ENCODE measurements at places on chromosomes 2 and 18. TPM values are rescaled to one million over a fixed set of nuclear protein-coding genes. Genes with fewer than 3 reads are reported as not detected.

ASPRV1 gene
- 0.11 TPM for total RNA-seq

DNA sequence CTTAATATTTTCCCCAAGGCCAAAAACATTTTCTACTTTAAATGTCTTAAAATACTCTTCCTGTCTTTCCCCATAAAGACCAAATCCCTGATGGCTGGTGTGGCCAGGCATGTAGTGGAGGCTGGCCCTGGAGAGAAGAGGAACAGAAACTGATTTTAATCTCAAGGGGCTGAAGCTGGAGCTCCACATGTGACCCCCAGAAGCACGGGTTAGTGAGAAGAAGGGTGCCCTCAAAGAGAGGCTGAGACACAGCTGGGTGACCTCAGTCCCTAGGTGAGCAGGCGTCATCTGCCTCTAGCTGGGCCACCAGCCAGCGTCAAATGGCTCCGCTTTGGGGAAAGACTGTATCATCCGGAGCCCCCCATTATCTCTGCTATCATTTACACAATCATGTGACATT lies 19.3 kb upstream of the TMEM18 start:
- DNase-seq, result no peak

- DNase-seq, result no peak
Observed at GRCh38 chr2:233195027-233195426, 56.4 kb upstream of the ATG16L1 start.

DNA sequence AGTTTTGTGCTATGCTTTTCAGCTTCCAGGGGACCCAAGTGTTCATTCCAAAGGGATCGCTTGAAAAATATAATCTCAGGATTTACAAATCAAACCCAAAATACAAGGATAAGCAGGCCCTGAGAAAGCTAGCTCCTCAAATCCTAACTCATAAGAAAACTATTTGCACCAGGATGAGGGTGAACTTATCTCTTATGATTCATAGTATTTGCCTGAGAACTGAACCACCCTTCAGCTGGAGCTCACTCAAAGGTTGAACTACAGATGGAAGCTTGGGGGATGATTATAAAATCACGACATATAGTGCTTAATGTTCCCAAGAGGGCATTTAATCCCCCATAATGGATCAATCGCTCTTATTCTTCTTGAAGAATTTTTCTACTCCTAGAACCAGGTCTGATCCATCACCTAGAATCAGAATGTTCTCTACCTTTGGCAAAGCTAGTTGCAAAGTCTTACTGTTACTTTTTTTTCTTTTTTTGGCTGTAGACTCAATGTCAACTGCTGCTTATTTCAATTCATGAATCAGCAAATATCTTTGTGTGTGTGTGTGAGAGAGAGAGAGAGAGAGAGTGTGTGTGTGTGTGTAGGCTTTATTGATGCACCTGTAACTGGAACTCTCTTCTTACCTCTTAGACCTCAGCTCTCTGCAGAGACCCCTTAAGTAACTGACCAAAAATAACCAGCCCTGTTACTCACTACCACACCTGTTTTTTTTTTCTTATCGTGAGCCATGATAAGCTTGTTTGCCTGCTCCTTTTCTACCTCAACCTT lies 44.8 kb downstream of the ARL4C start:
- no peak for DNase-seq

DNA sequence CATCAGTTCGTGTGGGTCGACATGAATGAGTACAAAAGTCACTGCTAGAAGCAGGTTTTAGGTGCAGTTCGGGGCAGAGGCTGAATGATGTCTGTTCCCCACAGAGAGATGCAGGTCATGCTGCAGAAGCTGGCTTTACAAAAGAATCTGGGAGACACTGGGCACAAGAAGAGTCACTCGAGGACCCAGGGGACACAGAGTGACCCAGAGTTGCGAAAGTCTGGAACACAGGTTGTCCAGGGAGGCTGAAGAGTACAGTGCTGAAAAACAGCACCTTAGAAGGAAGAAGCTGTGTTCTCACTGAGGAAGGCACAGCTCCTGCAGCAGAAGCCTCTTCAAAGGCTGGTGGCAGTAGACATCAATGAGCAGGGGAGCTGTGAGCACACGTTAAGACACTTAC lies 14.8 kb downstream of the CACNB4 start:
- DNase-seq, result no peak

- DNase-seq, result no peak
Observed at GRCh38 chr2:88452980-88453582, 588 bp upstream of the FOXI3 start.

GRCh38 chr2:42858140-42859005 lies 66.0 kb upstream of the HAAO start:
- DNase-seq, result no peak

DNA sequence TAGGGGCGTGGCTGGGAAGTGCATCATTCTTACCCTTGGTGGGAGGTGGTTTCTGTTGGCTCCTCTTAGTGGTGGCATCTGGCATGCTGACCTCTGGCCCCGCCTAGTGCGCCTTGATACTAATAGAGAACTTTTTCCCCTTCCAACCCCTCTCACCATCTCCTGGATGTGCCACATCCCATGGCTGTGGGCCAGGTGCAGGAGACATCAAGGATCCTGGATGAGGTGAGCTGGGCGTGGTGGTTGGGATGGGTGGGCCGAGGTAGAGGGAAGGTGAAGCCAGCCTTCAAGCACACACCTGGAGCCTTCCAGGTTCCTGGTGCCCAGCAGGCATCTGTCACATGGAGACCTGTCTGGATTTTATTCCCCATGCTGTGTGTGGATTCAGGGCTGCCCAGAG lies 149.2 kb downstream of the DYSF start:
- no peak for DNase-seq

IL37 gene
- total RNA-seq, result not detected

EIF2AK3 gene
- 20.8 TPM for total RNA-seq

- no peak for DNase-seq
Observed at GRCh38 chr18:31610286-31611205, 18.9 kb downstream of the TTR start.

DNA sequence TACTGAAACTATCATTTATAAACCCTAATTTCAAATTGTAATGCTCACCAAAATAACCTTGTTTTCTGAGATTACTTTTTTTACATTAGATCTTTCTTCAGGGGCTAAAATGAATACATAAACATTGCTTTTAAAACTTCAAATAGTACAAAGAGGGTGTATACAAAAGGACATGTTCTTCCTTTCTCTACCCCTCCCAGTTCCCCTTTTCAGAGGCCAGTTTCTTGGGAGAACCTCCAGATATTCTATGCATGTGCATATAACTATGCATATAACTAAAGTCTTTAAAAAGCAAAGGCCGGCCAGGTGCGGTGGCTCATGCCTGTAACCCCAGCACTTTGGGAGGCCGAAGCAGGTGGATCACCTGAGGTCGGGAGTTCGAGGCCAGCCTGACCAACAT lies 10.6 kb upstream of the FAM117B start:
- DNase-seq, result no peak

GRCh38 chr2:85846411-85846810 lies 42.4 kb downstream of the ST3GAL5 start:
- DNase-seq, result no peak

DNA sequence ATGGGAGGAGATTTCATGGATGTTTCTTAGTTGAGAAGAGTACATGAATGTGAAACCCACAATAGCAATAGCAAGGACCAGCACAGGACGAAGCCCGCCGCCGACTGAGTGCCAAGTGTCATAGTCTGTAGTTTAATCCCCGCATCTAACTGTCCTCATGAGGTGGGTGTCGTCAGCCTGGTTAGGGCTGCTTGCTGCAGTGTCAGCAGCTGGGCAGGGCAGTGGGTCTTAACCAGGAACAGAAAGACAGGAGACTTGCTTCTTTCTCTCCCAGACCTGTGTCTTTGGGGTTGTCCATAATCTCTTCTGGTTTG lies 146.6 kb downstream of the VAPA start:
- no peak for DNase-seq

GRCh38 chr18:58787536-58788149 lies 77.0 kb upstream of the ZNF532 start:
- no peak for DNase-seq

DNA sequence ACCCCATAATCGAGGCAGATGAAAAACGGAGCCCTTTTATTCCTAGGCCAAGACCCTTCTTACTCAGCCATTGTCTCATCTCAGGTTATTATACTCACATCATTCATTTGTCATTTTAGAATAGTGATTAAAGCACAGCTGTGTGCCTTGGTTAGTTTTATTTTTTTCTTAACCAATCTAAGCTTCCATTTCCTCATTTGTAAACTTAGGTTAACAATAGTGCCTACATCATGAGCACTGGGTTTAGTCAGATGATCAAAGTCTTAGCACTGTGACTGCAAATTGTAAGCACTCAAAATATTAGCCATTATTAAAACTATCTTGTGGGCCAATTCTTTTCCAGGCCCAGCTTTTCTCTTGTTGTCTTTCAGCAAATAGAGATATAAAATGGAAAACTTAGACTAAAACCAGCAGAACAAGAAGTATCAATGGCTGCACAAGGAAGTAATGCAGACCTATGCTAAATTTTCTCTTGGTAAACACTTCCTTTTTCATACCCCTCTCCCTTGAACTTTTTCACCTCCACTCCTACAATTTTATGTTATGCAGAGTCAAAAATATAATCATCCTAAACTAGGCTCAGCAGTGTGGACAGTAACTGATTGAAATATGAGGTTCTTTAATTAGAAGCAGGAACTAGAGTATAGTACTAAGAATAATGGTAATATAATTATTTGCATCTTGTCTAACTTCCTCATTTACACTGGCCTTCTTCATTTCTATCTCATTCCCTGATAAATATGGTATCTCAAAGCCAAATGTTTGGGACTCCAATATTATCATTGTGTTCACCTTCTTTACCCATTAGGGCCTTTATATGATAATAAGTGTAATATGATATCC lies 21.5 kb upstream of the GALNT3 start:
- no peak for DNase-seq

DNA sequence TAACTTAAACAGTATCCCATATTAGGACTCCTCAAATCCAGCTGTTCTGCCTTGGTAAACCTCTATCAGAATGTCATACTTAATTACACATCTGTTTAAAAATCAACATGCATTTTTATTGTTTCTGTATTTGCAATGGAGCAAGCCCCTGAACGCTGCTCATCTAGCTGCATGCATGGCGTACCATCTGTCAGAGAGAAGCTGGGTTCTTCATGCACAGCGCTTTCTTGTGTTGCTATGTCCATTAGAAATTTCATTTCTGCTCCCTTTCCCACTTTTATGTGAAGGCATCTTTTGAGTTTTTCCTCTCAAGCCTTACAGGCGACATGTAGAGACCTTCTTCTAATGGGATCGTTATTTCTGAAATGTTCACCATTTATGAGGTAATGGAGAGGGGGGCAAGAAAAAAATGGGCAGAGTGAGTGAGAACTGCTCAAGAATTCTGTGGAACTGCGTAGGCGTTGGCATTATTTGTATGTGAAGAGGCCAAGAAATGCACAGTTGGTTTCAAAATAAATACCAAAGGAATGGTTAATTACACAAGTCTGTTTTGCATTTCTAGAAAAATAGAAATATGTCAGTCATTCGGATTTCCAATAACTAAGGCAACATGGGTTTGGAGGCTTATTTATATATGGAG lies 31.6 kb downstream of the INSIG2 start:
- DNase-seq, result no peak

EPAS1 gene
- 69.8 TPM for total RNA-seq

GRCh38 chr2:21181957-21182356 lies 58.2 kb downstream of the TDRD15 start:
- no peak for DNase-seq

GRCh38 chr18:55275039-55275901 lies 312.7 kb downstream of the TCF4 start:
- no peak for DNase-seq

GRCh38 chr2:175817221-175817620 lies 184.8 kb downstream of the LNPK start:
- no peak for DNase-seq

EFR3B gene
- 0.28 TPM for total RNA-seq

GRCh38 chr2:196987298-196987648 lies 60.8 kb upstream of the PGAP1 start:
- no peak for DNase-seq

GRCh38 chr2:239913636-239914417 lies 111.3 kb downstream of the NDUFA10 start:
- no peak for DNase-seq

KDSR gene
- 29.5 TPM for total RNA-seq

HIBCH gene
- total RNA-seq, result 14.6 TPM

- DNase-seq, result no peak
Observed at GRCh38 chr2:191611614-191612013, 66.3 kb upstream of the NABP1 start.

DNA sequence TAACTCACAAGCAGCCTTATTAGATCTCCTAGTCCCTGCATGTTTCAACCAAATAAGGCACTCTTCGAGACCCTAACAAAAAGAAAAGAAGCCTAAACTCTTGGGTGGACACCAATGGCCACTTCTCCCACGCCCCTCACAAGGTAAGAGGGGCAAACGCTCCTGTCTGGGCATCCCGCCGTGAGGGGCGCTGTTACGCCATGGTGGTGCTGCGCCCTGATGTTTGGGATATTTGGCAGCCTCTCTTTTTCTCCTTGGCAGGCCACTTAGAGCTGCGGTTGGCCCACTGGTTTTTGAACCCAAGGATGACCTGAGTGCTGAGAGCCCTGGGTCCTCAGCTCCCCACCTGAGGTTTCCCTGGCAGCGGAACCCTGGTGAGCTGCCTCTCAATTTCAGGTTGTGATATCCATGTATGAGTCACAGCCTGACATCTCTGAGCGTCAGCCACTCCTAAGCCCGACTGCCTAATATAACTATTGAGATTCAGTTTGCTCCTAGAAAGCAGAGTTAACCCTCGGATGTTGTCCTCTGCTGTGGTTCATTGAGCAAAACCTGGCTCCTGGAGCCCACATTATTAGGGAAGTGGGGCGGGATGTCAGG lies 103.3 kb downstream of the COL6A3 start:
- no peak for DNase-seq

DNA sequence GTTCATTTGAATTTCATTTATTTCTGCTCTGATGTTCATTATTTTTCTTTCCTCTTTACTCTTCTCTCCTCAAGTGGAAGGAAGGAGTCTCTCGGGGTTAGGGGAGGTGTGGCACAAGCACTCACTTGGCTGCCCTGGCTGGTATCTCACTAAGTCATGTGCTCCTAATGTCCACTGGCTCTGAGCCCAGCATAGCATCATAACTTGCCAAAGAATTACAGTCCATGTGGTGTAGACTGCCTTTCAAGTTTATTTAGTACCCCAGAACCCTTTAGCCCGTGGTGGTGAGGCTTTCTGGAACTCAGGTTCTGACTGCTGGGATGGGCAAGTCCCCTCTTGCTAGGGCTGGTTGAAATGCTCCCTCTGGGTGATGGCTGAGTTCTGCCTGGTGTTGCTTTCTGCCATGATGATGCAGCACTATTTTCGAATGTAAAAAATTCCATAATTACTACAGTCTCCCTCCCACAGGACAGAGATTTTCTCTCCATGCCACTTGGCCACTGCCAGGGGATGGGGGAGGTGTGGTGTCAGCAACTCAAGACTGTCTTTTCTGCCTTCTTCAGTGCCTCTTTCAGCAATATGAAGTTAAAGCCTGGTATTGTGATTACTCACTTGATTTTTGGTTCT lies 22.2 kb downstream of the SPAG16 start:
- DNase-seq, result no peak

ITPRIPL1 gene
- 5.4 TPM for total RNA-seq

- no peak for DNase-seq
Observed at GRCh38 chr2:9308186-9308955, 101.8 kb downstream of the ASAP2 start.

GRCh38 chr2:239265681-239266433 lies 135.0 kb downstream of the HDAC4 start:
- DNase-seq, result no peak

- DNase-seq, result no peak
Observed at GRCh38 chr2:72949045-72949444, 31.7 kb downstream of the EMX1 start.

- no peak for DNase-seq
Observed at GRCh38 chr2:150389447-150389846, 98.0 kb downstream of the RND3 start.

All from pulmonary artery endothelial cell (primary cell).